ENCODE measurements at places on chromosomes 7 and 10.
A peak's percentile ranks its signal among the peaks of the same experiment; 100 is the strongest.

DNA sequence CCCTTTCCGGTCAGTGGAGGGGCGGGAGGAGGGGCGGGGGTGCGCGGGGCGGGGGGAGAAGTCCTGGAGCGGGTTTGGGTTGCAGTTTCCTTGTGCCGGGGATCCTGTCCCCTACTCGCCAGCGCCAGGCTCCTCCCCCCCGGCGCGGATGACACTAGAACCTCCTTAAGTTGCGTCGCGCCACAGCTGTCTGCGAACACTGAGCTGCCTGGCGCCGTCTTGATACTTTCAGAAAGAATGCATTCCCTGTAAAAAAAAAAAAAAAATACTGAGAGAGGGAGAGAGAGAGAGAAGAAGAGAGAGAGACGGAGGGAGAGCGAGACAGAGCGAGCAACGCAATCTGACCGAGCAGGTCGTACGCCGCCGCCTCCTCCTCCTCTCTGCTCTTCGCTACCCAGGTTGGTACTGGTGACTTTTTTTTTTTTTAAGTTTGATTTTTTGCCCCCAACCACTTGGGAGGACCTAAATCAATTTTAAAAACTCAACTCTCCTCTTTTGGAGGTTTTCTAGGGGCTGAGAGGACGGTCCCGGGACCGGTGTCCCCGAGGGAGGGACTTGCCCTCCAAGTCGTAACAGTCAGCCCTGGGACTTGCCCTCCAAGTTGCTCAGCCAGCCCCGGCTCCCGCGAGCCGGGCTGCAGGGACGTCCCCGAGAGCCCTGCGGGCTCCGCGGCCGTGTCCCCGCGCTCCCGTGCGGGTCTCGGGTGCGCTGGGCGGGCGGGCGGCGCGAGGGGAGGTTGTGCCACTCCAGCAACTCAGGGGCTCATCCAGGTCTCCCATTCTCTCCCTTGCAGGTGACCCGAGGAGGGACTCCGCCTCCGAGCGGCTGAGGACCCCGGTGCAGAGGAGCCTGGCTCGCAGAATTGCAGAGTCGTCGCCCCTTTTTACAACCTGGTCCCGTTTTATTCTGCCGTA is at the start of gene GATA3:
Gene GATA3, plus strand, starts transcription at position 195 of the 914 bp plus-strand sequence. CDS start 968 bp downstream, outside the sequence.
- no peaks in the 10 kb centered on the region for H3K27me3 ChIP-seq
- peak; percentile 86 for DNase-seq
- peak within 1 kb of the TSS; percentile 78 for H3K27ac ChIP-seq
- H3K4me3 ChIP-seq, result peak within 1 kb of the TSS; percentile 61
- H3K4me1 ChIP-seq, result peaks cover 2% of the 10 kb centered on the region

DNA sequence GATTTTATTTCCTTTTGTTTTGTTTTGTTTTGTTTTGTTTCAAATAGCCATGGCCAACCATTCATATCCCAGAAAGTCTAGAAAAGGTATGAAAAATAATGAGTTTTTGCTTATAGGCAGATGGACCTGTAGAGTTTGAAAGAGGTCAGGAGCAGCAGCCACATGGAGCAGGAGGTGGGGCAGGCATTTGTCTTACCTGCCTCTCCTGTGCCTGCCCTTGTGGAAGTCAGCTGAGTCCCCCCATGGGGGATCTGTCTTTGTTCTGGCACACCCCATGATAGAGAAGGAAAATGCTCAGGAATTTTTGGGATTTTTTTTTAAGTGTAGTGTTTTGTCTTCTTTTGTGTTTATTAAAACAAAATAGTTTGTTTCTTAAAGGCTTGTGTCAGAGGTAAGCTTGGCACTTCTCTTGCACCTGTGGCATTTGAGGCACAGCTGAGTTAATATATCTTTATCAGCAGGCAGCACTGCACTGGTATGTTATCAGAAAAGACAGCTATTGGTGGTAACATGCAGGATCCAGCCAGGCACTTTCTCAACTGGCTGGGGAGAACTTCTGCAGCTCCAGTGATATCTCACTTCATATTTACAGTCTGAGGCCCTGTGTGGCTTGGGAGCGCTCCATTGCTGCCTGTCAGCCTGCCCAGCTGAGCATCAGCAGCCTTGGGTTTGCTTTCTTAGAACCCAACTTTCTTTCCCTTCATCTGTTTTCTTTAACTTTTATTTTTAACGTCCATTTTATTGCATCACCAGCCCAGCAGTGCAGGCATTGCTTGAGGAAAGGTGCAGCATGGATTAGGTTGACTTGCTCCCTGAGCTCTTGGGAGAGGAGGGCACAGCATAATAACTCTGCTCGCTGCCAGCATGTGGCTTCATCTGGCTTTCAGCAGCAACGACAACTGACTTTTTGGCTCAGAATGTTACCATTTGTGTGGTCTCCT is 44.4 kb downstream of the LRRC4 start:
- H3K27ac ChIP-seq, result no peak overlapping the region
- H3K36me3 ChIP-seq, result peaks cover 16% of the 10 kb centered on the region
- no peak overlapping the region for H3K4me3 ChIP-seq
- no peaks in the 10 kb centered on the region for H3K27me3 ChIP-seq
- DNase-seq, result no peak

DNA sequence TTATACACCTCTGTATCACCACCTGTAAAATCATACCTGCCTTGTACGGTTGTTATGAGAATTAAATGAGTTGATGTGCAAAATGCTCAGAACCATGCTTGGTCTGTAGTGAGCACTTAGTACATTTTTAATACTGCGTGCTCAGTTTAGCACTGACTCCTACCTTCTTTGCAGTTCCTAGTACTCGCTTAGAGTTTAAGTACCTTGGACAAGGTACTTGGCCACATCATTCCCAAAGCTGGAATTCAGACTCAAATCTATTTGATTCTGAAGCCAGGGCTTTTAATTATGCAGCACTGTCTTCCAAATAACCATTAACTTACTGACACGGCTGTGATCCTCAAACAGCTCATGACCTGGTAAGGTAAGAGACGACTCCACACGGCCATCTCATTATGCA is 100.0 kb upstream of the AGK start:
- no peaks in the 10 kb centered on the region for H3K36me3 ChIP-seq
- H3K4me1 ChIP-seq, result peaks cover 3% of the 10 kb centered on the region
- H3K27ac ChIP-seq, result no peak overlapping the region
- no peaks in the 10 kb centered on the region for H3K27me3 ChIP-seq

GRCh38 chr10:97538839-97539238 is 33.7 kb upstream of the ANKRD2 start:
- H3K27ac ChIP-seq, result peak overlapping the region; percentile 99
- H3K4me3 ChIP-seq, result no peak overlapping the region
- no peaks in the 10 kb centered on the region for H3K36me3 ChIP-seq
- H3K27me3 ChIP-seq, result no peaks in the 10 kb centered on the region
- no peak for DNase-seq

DNA sequence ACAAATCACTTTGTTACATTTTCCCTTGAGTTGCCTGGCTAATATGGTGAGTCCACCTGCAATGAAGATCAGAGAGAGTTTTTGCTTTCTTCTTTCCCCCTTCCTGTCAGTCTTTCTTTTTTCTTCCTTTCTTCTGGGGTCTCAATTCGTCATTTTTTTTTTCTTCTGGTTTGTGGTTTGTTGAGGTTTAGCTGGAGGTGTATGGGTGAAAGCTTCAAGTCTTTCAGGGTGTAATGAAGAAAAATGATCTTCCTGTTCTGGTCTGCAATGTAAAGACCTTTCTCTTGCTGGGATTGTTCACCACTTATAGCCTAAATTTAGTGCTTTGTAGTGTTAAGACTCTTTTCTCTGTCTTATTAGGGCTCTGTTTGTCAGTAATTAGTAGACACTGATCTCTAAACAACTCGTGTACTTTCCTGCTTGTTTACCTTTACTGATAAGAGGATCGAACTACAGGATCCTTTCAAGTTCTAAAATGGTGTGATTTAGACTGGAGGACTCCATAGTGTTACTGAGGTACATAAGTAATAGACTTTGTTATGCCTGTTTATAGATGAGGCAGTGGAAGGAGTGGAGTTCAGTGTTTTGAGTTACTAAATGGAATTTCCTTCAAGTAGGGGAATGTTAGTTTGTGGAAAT is 129.1 kb downstream of the SUGCT start:
- no peaks in the 10 kb centered on the region for H3K36me3 ChIP-seq
- H3K4me1 ChIP-seq, result no peaks in the 10 kb centered on the region
- H3K27ac ChIP-seq, result no peak overlapping the region

- H3K27me3 ChIP-seq, result no peaks in the 10 kb centered on the region
- no peaks in the 10 kb centered on the region for H3K36me3 ChIP-seq
- peaks cover 9% of the 10 kb centered on the region for H3K4me1 ChIP-seq
- H3K4me3 ChIP-seq, result no peak overlapping the region
- peak overlapping the region; percentile 23 for H3K27ac ChIP-seq
These were observed 162.3 kb downstream of the ZMYND11 start for GRCh38 chr10:297567-297966.

DNA sequence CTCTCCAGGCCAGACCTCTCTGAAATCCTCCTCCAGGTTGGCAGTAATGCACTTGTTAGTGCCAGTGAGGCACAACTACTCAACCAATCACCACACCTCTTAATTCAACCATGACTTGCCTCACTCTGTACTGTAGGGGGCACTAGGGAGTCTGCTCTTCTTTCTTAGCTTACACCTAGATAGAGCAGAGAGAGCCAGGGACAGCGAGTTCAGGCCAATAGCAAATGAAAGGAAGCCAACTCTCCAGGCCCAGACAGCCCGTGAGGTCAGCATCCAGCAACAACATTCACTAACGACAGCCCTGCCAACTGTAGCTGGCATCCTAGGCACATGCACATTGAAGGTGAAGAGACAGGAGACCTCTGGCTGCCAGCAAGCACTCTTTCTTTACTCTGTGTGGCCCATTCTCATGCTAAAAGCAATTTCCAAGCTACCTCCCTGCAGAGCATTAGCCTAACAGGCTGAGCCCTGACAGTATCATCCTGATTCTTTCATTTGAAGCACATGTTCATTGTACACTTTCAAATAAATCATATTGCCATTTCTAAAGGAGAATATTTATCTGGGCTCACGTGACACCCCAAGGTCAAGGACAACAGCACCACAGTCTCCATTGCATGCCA is 136.3 kb downstream of the DPY19L1 start:
- H3K27me3 ChIP-seq, result no peaks in the 10 kb centered on the region
- H3K4me1 ChIP-seq, result no peaks in the 10 kb centered on the region
- no peak for DNase-seq
- no peaks in the 10 kb centered on the region for H3K36me3 ChIP-seq
- H3K27ac ChIP-seq, result no peak overlapping the region

GRCh38 chr10:118276204-118276603 is 65.9 kb downstream of the FAM204A start:
- no peak overlapping the region for H3K4me3 ChIP-seq
- no peak for DNase-seq
- no peaks in the 10 kb centered on the region for H3K27me3 ChIP-seq
- H3K4me1 ChIP-seq, result no peaks in the 10 kb centered on the region

- H3K27me3 ChIP-seq, result no peaks in the 10 kb centered on the region
- no peak overlapping the region for H3K4me3 ChIP-seq
- no peak overlapping the region for H3K27ac ChIP-seq
- no peaks in the 10 kb centered on the region for H3K4me1 ChIP-seq
- no peak for DNase-seq
These were observed 128.2 kb downstream of the ACTR3B start for GRCh38 chr7:152887778-152888177.

GRCh38 chr7:158044482-158044823 is 543.2 kb downstream of the PTPRN2 start:
- no peak overlapping the region for H3K27ac ChIP-seq

DNA sequence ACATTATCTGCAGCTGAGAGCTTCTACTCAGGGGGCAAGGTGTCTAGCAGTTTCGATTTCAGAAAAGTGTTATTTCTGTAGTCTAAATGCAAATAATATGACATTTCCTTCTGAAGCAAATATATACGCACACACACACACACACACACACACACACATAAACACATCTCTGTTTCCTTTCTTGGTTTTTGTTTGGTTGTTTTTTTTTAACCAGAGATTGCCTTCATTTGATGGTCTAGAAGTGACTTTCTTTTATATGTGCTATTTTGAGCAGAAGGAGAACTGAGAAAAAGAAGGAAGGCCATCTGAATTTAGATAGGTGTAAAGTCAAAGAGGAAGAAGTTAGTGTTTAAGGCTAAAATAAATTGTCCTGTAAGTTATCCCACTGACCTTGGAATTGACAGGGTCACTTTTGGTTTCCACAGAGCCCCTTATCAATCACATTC is 142.2 kb downstream of the TRIL start:
- no peak overlapping the region for H3K4me3 ChIP-seq
- no peaks in the 10 kb centered on the region for H3K27me3 ChIP-seq
- H3K4me1 ChIP-seq, result peaks cover 8% of the 10 kb centered on the region
- no peak overlapping the region for H3K27ac ChIP-seq
- no peak for DNase-seq

DNA sequence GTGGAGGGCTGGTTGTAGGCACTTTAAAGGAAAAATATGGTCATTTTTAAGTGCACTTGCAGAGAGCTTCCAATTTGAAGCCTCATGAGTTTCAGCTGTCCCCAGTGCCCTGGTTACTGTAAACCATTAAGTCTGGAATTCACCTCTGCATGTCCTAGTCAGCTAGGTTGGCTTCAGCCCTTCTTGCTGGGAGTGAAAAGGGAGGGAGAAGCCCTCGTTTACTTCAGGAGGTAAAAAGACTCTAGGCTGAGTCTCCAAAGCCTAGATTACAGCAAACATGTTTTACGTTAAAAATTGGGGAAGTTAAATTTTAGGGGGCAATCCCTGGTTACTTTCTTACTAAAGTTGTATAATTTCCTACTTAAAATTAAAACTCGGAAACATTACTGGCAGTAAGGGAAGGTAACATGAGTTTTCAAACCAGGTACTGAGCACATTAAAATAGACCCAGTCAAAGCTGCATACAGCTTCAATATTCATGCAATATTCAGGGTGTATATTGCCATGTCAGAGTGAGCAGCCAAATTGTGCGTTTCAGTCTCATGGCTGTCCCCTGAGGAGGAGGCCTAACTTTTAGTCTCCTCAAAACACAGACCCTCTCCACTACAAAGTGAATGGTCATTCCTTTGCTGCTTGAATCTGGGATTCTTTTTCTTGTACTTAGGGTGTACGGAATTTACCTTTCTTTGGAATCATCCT is 156.7 kb downstream of the PRKG1 start:
- no peak overlapping the region for H3K27ac ChIP-seq
- no peak for DNase-seq
- no peak overlapping the region for H3K4me3 ChIP-seq
- H3K27me3 ChIP-seq, result no peaks in the 10 kb centered on the region

DNA sequence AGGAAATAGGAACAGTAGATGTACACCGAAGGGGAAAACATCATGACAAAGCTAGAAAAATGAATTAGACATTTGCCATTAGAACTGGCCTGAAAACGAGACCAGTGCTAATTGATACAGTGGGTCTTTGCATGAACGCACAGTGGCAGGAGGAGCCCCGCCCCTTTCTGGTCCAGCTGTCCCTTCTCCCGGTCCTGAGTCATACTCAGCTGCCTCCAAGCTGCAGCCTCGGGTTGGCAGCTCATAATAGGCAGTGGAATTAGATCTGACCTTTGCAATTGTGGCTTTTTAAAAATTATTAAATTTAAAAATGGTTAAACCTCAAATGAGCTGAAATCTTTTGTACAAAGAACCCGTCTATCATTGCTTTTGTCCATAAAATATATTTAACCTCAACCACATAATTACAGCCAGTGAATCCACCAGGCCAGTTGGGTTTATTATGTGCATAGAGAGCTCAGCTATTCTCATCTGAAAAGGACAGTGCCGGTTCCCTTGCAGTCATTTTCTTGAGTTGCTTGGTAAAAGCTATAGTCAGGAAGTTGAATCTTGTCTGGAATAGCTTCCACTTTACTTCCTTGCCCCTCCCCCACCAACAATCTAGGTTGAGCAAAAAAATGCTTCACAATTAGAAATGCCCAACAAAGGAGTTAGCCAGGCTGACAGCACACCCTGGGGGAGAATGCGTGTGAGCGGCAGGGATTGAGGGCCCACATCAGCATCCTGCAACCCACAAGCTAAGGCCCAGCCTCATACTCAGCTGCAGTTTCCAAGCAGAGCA is 147.1 kb downstream of the BUB3 start:
- H3K4me3 ChIP-seq, result no peak overlapping the region
- H3K36me3 ChIP-seq, result no peaks in the 10 kb centered on the region
- DNase-seq, result no peak
- no peaks in the 10 kb centered on the region for H3K27me3 ChIP-seq
